Foreskin keratinocyte (primary cell): ENCODE measurements at places on chromosomes 1 and 21.
A peak's percentile ranks its signal among the peaks of the same experiment; 100 is the strongest.

DNA sequence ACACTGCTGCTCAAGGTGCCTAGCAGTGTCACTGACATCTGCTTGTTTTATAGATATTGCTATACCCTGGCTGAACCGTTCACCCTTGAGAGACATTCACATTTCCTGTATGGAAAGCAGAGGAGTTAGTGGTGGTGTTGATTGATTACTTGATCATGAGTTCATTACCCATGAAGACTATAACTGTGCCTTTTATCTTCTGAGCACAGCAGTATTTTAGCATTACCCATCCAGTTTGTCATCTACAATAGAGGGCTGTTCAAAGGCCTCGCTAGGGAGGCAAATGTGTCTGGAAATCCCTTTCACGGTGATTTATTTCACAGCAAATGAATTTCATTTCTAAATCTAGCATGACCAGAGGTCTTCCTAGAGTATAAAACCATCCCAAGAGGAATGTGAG, 160.0 kb downstream of the DNM3 start:
- no peak for DNase-seq

DNA sequence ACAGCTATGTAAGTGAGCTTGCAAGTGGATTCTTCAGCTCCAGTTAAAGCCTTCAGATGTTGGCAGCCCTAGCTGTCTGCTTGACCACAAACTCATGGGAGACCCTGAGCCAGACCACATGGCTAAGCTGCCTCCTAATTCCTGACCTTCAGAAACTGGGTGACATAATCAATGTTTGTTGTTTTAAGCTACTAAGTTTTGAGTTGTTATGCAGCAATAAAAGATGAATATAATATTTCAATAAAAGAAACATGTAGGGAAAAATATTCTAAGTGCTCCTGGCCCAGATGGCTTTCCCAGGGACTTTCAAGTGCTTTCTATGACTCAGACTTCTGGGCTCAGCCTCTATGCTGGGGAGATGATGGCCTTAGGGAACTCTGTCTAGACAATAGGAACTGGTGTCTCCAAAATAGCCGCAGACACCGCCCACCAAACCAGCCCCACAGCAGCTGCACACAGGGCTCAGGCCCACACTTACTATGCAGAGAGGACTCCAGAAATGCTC, 20.3 kb upstream of the AZIN2 start:
- DNase-seq: peak; percentile 76

DNA sequence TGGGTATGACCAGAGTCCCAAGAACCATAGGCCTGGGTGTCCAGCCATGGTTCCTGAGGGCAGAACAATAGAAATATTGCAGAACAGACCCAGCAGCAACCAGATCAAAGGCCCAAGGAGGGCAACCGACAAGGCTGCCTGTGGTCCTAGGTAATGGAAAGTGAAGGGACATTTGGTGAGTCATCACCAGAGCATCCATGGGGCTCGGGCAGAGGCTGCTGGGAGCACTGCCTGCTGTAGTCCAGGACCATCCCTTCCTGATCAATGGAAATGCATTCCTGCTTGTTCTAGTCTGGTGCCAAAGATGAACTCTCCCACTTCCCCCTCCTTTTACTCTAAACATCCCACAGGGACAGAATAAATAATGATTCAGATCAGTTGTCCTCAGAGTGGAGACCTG, 172.8 kb upstream of the CACNA1E start:
- no peak for DNase-seq

GRCh38 chr1:42962641-42963377, 4.1 kb upstream of the SLC2A1 start:
- DNase-seq: peak; percentile 68

DNA sequence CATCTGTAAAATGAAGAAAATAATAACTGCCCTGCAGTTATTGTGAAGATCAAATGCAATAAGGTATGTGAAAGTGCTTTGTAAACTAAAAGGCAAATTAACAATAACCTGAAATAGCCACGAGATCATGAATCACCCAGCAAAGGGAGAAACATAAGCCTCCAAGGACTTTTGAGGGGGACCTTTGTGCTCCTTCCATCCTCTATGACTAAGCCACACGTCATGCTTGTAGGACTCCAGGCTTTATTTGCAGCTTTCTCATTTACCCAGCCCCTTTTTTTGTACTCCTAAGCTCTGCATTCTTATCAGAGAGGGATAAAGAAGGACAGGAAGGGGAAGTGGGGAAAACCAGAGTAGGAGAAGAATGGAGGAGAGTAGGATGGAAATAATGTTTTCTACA, 115.1 kb downstream of the PROX1 start:
- peak; percentile 74 for DNase-seq

- DNase-seq: peak; percentile 61
These were observed 3.1 kb downstream of the LCE3D start for GRCh38 chr1:152577168-152577567.

DNA sequence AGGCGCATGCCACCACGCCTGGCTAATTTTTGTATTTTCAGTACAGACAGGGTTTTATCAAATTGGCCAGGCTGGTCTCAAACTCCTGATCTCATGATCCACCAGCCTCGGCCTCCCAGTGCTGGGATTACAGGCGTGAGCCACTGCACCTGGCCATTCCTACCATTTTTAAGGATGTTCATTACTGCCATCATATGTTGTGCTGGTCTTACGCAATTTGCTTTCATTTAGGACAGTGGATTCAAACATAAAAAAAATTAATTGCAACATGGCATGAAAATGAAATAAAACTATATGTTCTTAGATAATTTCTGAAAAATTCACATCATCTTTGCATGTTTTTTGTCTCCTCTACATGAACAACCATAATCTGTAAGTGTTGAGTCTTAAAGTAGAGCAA, 527.7 kb downstream of the LTN1 start:
- no peak for DNase-seq

DNA sequence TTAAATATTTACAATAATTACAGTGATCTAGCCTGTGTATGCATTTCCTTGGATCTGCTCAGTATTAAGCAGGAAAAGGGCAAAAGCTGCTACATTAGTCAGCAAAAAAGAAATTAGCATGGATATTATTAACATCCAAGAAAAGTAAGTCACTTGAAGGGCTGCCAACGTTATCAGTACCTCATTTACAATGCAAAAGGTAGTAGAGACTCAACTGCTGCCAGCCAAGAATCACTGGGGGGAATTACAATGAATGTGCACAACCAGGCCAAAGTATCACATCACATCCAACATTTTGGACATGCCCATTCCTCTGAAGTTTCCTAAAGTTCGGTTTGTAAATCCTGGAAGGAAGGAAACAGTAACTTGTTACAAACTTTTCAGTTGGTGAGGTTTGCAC, 1.9 kb downstream of the CNN3 start:
- no peak for DNase-seq

- DNase-seq: no peak
These were observed 195.9 kb upstream of the GALNT2 start for GRCh38 chr1:229871078-229871676.

- no peak for DNase-seq
These were observed 29.4 kb upstream of the SSX2IP start for GRCh38 chr1:84719543-84720217.

DNA sequence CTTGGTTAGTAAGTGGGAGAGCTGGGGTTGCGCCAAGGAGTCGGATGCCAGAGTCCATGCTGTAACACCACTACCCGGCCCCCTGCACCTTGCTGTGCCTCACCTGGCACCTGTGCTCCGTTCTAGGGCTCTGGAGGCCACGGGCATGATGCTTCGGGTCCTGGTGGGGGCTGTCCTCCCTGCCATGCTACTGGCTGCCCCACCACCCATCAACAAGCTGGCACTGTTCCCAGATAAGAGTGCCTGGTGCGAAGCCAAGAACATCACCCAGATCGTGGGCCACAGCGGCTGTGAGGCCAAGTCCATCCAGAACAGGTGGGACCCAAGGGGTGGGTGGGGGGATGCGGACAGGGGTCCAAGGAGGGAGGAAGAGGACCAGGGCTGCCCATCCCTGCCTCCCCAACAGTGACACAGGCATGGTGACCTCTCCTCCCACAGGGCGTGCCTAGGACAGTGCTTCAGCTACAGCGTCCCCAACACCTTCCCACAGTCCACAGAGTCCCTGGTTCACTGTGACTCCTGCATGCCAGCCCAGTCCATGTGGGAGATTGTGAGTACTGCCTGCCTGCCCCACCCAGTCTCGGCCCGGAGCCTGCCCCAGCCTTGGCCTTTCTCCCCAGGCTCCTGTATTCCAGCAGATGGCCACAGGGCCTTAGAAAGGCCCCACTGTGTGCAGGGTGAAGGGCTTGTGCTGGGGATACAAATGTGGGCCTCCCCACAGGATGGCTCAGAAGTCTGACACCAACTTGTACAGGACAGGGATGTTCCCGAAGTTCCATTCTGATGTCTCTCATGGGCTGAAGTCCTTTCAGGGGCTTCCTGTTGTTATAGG, 9.6 kb upstream of the HTR6 start:
- DNase-seq: no peak

DNA sequence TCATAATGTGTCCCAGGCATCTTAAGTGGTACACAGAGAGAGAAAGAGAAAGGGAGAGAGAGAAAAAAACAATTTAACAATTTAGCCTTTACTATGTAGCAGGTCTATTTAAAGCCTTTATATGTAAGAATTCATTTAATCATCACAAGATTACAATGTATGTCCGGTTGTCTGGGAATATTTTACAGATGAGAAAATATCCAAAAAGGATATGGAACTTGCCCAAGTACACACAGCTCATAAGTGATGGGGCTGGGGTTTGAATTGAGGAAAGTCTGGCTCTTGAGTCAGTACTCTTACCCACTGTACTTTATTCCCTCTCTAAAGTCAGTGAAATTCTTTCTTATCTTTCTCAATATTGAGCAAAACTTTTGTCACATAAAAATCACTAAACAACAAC, 104.6 kb downstream of the LYPLAL1 start:
- DNase-seq: no peak

DNA sequence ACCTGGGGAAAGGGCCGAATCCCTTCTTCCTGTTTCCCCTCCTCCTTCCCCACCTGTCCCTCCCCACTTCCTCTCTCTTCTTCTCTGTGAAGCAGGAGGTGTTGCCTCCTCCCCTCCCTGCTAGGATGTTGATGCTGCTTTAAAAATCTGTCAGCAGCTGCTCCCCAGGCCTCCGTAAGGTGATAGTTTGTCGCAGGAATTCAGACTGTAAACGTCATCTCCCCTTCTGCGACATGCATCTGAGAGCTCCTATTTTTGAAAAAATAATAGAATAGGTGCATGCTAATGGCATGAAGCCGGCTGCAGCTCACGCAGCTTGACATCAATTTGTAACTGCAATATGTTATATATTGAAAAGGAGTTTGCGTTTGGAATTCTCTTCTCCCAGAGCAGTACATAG, 70.1 kb downstream of the KAZN start:
- DNase-seq: no peak

DNA sequence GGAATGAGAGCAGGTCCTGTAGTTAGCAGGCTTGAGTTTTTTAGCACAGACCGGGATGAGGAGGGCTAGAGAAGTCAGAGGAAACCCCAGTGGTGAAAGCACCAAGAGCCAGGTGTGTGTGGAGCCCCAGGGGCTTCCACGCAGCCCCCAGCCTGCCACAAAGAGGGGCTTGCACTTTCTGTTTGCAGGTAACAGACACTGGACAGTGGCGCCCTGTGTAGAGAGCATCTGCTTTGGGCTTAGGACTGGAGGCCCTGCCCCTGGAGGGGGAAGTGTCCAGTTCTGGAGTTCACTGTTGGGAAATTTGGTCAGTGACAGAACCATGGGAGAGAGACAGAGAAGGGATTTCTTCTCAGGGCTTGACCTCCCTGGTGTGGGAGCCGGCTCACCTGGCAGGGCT, 19.5 kb downstream of the AGT start:
- DNase-seq: no peak

DNA sequence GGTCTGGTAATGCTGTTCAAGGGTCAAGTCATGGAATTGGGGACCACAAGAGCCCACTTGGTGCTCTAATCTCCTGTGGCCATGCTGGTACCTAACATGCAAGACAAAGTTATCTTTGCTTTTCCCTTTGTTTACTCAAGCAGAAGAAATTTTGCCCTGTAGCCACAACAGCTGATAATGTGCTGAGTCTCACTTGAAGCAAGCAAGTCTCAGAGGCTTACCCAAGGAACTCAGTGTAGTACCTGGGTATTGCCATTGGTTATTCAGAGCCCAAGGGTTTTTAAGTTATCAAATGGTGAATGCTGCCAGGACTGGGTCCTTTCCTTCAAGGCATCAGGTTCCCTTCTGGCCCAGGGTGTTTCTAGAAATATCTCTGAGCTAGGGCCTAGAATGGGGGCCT, 198.9 kb upstream of the RNPC3 start:
- no peak for DNase-seq

DNA sequence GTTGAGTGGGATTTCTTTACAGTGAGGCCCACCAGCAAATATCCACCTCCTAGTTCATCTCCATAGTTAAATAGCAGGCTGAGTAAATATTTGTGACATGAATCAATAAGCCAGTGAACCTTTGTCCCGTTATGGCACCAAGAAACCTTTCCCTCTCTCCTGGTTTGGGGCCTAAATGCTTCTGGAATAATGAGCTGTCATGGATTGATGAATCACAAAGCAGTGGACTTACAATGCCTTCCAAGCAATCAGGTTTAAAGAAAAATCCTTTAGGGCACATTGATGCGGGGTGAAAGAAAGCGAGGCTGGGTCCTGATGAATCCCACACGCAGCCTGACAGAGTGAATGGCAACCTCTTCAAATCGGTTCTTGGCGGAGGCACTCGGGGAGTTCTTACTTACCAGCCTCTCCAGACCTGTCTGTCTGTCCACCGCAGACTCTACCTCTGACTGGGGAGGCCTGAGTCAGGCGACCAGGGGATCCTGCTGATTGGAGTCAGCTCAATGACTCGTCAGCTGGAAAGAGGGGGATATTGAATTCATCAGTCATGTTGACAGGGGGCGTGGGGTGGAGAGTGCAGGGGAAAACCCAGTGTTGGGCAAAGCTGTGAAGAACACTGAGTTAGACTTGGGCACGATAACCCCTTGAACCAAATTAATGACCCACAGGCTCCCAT, 247.3 kb downstream of the PLPP3 start:
- DNase-seq: no peak

- DNase-seq: no peak
These were observed at the start of gene IKBKE for GRCh38 chr1:206469933-206470691. TSS of gene IKBKE (plus strand) at chr1:206470476. CDS start at chr1:206473228, 2,752 bp downstream.

- no peak for DNase-seq
These were observed 513.5 kb downstream of the LMO4 start for GRCh38 chr1:87842156-87842555.

- DNase-seq: no peak
These were observed 194.0 kb downstream of the C1orf94 start for GRCh38 chr1:34370748-34371147.

DNA sequence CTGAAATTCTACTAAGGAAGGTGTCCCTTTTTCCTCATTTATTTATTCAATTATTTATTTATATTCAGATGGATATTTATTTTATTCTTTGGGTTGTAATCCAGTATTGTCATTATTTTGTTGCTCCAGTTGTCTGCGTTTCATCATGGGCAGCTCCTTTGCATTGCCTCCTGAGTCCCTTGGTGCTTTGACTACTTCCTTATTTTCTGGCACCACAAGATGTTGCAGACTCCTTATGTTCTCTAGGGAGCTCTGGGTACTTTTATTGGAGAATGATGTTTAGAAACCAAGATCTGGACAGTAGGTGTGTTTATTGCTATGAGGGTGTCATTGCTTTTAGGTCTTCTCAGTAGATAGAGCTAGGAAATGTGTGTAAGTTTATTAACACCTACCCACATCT, 59.9 kb upstream of the ERRFI1 start:
- no peak for DNase-seq

- DNase-seq: no peak
These were observed 120.7 kb downstream of the TGFBR3 start for GRCh38 chr1:91765293-91765692.
